ENCODE measurements at places on chromosomes 6 and 20.

GRCh38 chr20:50172347-50173013, 18.1 kb upstream of the CEBPB start:
- no peak for DNase-seq

DNA sequence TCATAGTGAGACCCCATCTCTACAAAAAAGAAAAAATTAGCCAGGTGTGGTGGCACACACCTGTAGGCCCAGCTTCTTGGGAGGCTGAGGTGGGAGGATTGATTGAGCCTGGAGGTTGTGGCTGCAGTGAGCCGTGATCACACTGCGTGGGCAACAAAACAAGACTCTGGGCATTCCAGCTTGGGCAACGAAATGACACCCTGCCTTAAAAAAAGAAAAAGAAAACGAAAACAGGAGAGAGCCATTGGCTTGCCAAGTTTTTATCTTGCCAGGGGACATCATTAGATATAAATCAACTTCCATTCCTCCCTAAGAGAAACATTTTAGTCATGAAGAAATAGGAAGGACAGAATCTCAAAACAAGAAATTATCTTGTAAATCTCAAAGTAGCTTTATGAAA, 109.5 kb downstream of the MAP3K7 start:
- no peak for DNase-seq

DNA sequence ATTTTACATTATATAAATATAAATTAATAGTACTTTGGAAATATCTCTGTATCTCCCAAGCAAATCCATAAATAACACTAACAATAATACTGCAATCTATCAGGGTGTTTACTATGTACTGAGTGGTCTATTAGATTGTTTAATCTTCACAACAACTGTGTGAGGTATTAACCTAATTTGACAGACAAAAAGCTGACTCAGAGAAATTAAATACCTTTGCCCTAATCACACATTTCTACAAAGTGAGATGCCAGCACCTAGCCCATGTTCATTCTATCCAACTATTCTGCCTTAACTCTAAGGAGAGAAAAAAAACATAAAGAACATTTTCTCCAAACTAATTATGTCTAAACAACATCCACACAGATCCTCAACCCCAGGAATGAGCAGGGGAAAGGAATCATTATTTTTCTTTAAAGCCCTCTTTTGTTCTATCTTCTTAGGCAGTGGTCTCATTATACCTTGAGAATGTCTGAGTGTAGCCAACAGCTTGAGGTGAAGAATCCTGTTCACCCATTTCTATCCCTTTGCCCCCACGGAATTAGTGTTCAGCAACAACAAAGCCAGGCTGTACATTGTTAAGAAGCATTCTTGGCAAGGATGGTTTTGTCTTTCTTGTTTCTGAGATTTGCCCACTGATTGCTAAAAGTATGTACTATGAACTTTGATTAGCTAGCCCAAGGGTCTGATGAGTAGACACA, 42.7 kb downstream of the PRL start:
- DNase-seq = no peak

- peak; percentile 28 for DNase-seq
These were observed 982 bp downstream of the HECA start for GRCh38 chr6:139135578-139136545.

DNA sequence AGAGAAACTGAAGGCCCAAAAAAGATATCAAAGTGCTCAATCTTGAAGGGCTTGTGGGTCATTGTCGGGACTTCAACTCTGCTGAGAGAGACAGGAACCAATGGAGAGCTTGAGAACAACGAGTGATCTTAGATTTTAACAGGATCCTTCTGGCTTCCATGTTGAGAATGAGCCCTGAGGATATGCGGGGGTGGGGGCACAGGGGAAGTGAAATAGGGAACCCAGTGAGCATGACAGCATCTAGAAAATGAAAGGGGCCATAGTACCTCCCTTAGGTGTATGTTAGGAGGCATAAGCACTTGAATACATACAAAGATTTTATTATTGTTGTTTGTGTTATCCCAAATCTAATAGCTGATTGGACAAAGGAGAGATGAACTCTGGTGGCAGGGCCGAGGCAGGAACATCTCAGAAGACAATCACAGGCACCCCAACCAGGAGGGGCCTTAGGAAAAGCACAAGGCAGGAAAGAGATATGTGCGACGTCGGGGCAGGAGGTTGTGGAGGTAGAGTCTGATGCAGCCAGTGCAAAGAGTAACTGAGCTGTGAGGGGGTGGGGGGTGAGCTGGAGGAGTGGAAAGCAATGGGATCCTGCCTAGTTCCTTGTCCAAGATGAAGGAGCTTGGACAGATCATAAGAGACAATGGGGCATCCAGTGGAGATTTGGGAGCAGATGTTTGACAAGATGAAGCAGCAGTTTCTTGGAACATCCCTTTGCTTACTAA, 10.4 kb downstream of the TGM6 start:
- no peak for DNase-seq

- no peak for DNase-seq
These were observed 178.9 kb downstream of the DLL1 start for GRCh38 chr6:170111816-170112582.

- no peak for DNase-seq
These were observed 4.9 kb downstream of the REV3L start for GRCh38 chr6:111478064-111478476.

GRCh38 chr6:151561238-151561637, 67.4 kb downstream of the CCDC170 start:
- no peak for DNase-seq

- DNase-seq = no peak
These were observed 33.0 kb downstream of the RIPOR2 start for GRCh38 chr6:24902782-24903181.

DNA sequence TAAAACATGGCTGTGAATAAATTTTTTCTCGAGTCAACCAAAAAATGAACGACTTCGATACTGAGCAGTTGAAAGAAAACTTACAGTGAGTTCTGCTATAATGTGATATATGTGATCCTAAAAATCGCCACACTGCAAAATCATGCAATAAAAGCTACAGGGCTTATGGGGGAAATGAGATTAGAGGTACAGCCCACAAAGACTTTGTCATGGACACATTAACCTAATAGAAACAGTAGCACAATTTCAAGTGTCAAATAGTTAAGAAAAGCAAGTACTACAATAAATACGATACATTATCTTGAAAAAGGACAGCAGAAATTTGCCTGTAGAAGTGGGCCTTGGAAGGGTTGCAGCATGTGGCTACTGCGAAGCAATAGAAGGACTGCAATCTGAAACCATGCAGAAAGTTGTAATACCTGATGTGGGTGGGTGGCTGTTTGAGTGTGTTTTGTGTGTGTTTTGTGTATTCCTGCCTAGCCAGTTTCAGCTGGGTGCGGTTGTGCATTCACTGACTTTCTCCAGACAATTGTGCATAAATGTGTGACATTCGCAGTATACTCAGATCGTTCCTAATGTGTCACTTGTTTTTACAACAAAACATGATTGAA, 79.1 kb downstream of the RPP40 start:
- DNase-seq = no peak

- no peak for DNase-seq
These were observed 16.2 kb downstream of the ARHGAP40 start for GRCh38 chr20:38617830-38618196.
